ENCODE measurements at places on chromosomes 4 and X.

- DNase-seq = peak; percentile 59
Observed at GRCh38 chr4:83328521-83329187, 6.0 kb downstream of the HPSE start.

DNA sequence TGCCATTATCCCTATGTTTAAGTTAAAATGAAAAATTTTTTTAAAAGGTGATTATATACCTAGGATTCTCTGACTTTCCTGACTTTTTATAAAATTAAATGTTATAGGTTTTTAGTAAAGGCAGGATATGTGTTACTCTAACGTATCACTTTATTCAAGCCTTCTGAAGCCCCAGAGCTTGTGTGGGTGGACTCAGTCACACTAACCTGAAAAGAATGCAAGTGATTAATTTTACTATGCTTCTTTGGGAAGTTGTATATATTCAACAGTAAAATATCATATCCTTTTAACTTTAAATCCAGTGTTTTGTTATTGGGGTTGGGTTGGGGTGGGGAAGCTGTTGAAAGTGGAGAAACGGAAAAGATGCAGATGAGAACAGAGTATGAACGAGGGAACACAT is 22.8 kb downstream of the PDLIM3 start:
- no peak for DNase-seq

- DNase-seq = no peak
Observed at GRCh38 chrX:16603822-16604221, 46.1 kb upstream of the S100G start.

DNA sequence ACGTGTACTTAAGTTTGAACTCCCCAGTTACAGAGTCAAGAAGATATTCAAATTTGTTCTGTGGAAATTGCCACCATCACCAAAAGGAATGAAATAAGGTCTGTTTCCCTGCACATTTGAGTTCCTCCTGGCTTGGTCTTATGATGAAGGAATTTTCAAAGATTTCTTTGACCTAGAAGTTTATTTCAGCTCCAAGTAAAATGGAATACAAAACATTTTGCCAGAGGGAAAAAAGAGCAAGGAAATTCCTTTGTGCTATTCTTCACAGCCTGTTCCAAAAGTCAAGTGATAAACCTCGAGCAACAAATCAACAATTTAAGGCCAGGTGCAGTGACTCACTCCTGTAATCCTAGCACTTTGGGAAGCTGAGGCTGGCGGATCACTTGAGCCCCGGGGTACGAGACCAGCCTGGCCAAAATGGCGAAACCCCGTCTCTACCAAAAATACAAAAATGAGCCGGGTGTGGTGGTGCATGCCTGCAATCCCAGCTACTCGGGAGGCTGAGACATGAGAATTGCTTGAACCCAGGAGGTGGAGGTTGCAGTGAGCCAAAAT is 3.4 kb downstream of the NKRF start:
- no peak for DNase-seq

- DNase-seq = no peak
Observed at GRCh38 chr4:25926462-25926861, 12.4 kb downstream of the SMIM20 start.

DNA sequence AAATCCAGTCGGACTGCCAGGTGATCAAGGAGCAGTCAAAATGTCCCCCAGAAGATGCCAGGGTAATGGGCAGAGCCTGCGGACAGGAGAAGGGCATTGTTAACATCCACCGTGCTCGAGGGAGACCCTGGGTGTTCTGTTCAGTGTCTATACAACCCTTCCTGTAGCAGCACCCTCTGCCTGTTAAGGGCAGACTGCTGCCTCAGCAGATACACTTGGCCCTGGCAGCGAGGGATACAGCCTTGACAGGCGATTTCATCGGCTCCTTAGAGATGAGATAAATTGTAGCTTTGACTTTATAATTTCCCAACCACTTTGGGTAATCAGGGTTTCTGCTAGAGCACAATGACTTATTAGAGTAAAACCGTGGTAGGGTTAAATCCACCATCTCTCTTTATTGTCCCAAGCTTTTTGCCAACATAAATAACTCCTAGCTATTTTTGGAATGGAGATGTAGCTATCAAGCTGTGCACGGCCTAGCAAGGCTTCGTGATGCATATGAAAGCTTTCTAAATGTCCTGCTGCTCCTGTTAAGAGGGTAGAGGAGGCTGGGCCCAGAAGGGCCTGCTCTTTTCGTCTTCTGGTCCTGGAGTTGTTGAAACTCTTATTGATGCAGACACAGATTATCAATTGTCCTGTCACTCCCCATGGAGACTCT is 195.9 kb downstream of the CPEB2 start:
- DNase-seq = peak; percentile 46

DNA sequence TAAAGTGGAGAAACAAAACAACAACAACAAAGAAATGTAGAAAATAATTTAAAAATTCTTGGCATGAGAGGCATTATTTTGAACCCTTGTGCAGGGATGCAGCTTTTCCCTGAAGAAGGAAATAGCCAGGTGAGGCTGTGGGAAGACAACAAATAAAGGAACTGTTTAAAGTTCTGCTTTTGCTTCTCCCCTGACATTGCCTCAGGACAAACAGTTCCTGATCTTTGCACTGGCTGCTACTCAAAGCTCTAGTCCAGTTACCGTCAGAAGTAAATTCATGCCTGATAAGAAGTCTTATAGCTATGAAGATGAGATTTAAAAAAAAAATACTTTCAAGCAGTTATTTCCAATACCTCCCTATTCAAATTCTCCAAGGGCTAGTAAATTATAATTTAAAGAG is 233.8 kb downstream of the IL15 start:
- DNase-seq = peak; percentile 14

GRCh38 chr4:187940299-187940698 is 55.3 kb upstream of the ZFP42 start:
- no peak for DNase-seq

- DNase-seq = no peak
Observed at GRCh38 chrX:16765594-16765993, 20.7 kb upstream of the TXLNG start.

- DNase-seq = peak; percentile 37
Observed at GRCh38 chr4:151035328-151035727, 20.2 kb upstream of the LRBA start.

GRCh38 chr4:170259631-170260153 is 169.9 kb upstream of the AADAT start:
- peak; percentile 98 for DNase-seq

DNA sequence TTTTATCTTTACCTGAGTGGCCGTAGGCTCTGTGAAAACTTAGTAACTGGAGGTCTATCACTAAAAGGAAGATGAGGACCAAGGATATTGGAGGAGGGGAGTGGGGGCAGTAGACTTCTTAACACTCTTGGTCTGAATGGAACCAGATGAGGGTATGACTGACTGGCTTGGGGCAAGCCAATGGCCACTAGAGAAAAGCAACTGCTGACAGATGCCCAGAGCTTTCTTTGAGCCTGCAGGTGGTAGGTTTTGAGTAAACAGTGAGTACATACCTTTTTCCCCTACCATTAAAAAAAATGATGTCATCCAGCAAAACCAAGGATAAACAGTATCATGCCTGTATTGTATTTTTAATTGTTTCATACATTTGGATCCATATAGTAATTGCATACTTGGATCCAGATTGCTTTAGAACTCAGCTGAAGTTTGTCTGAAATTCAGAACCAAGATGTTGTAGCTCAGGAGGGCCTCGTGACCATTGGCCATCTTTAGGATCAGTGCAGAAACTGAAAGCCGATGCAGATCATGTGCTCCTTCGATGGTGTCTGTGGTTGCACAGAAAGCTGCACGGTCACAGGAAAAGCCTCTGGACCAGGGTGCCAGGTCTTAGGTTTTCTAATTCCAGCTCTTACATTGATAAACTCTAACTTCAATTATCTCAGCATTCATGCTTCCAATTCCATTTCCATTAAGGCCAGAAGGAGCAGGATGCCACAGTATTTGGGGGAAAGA is 131.0 kb downstream of the PDGFRA start:
- no peak for DNase-seq

DNA sequence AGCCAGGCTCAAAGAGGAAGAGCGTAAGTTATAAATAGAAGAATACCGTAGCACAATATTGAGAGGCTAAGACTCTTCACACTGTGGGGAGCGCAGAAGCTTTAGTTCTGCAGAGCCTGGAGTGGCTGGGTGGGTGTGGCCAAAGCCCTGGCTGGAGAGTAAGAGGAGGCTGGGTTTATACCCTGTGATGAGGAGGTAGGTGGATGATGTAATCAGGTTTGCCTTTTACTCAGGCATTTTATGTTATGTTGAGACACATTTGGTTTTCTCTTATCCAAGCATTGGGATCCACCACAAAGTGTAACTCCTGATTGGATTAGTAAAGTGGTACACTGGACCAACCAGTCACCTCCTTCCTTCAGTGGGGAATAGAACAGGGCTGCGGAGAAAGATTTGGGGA is 13.9 kb downstream of the CDS1 start:
- peak; percentile 30 for DNase-seq

- no peak for DNase-seq
Observed at GRCh38 chrX:119375561-119375960, 23.6 kb upstream of the SLC25A43 start.

DNA sequence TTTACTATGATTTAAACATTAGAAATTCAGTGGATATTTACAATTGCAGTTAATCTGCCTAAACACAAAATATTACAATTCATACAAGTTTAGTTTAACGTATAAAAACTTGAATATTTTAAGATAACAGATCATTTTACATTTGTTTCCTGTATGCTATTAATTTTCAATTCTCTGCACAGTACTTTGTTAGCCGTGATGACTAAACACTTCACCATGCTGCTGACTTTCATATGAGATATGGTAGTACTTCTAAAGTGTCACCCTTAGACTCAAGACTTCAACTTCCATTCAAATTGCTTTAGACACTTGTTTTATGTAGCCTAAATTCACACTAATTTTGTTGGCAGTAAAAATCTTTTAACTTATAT is 1646.4 kb upstream of the ADGRL3 start:
- DNase-seq = no peak

Data from ELF-1 (cell line).